ENCODE measurements at places on chromosomes 12 and 14.

DNA sequence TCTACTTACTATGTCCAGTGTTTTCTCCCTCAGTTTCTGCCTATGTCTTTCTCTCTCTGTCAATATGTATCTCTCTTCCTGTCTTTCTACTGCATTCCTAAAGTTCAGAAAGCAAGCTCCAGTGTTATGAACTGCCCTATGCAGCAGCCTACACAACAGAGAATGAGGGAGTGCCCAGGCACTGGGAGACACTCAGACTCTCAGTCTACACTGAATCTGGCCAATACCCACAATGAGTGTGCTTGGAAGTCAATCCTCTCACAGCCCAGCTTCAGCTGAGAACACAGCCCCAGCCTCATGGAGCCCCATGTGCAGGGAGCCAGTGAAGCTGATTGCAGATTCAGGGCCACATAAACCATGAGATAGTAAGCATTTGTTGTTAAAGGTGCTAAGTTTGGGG is 128.7 kb downstream of the ALG10 start:
- no peak for DNase-seq

GRCh38 chr12:117762143-117762542 is 206.6 kb downstream of the KSR2 start:
- no peak for DNase-seq

- DNase-seq, result no peak
Observed at GRCh38 chr14:66017927-66018326, 468.2 kb upstream of the CCDC196 start.

DNA sequence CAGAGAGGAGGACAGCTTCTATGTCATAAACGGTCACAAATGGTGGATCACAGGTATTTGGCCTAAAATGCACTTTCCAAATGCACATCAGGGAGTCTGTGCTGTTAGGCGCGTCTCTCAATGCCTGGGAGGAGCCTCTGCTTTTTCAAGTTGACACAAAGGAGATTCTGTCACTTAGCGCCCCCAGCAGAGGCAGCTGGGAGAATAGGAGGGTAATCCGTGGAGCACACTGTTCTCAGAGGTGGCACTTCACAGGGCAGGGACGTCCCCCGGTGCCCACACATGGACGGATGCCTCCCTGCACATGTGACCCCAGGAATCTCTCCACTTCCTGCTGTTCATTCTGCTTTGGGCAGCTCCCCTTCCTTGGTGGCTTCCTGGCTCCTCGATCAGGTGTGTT is 19.4 kb upstream of the ALDH2 start:
- DNase-seq, result no peak

DNA sequence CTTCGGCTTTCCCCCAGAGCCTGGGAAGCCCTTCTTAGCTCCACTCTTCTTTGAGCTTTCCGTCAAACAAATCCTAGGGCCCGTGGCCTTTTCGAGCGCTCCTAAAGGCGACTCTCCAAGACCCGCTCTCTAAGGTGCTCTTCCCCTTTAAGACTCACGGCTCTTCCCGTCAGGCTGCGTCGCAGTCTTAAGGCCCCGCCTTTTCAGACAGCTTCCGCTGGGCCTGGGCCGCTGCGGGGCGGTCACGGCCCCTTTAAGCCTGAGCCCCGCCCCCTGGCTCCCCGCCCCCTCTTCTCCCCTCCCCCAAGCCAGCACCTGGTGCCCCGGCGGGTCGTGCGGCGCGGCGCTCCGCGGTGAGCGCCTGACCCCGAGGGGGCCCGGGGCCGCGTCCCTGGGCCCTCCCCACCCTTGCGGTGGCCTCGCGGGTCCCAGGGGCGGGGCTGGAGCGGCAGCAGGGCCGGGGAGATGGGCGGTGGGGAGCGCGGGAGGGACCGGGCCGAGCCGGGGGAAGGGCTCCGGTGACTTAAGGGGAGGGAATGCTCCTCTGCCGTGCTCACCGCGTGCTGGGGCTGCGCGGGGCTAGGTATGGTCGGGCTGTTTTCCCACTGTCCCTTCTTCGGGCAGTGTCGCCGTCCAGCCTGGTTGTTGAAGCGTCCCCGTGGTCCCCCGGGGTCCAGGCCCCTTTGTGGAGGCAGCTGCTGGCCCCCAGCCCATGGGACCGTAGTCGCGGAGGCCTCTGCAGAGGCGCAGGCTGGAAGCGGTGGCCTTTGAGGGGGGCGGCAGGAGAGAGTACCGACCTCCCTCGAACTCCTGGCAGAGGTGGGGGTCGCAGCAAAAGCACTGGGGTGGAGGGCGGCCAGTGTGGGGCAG is at the start of gene PEX5:
TSS of gene PEX5 (plus strand) at position 289 of the 870 bp plus-strand sequence. CDS start 692 bp downstream, outside the sequence.
- DNase-seq, result peak; percentile 70

- DNase-seq, result no peak
Observed at GRCh38 chr12:4084573-4084972, 189.0 kb upstream of the CCND2 start.

GRCh38 chr12:83250866-83251265 is 564.2 kb downstream of the TMTC2 start:
- no peak for DNase-seq

DNA sequence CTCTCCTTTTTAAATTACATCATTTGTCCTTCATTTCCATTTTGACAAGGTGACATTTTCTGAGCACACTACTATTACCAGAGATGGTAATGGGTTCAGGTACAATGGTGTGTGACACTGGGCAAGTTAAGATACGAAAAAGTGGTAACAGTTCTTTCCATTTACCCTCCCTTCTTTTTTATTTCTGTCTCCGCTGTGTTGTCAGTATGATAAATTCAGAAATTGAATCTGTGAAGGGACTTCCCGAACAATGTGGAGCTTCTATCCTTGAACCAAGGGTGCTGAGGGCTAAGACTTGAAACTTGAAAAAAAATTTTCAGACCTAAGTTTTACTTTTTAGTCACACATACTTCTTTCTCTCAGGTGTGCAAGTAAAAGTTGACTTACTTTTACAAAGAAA is 103.7 kb downstream of the ERC1 start:
- no peak for DNase-seq

- DNase-seq, result no peak
Observed at GRCh38 chr14:104323551-104324175, 185.3 kb downstream of the KIF26A start.

Measured in activated B cell treated with CpG ODN at 0.5 μM for 24 hours (primary cell).